ENCODE measurements at places on chromosomes 4 and X.
A peak's percentile ranks its signal among the peaks of the same experiment; 100 is the strongest.

DNA sequence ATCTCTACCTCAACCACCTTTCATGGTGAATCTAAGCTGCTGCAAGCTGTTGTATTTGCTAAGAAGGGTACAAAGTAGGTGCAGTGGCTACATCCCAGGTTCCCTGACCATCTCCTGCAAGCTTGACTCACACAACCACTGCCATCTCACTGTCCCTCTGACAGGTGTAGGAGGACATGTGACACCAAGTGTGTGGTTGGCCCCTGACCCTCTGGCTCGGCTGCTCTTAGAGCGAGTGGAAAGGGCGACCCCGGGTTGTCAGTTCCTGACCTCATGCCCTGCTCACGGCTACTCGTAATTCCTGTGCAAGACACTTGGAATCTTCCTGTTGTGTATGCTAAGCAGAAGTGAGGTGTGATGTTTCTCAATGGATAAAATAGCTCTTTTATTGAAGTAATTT lies 184.4 kb downstream of the DCLK2 start:
- no peak for DNase-seq

DNA sequence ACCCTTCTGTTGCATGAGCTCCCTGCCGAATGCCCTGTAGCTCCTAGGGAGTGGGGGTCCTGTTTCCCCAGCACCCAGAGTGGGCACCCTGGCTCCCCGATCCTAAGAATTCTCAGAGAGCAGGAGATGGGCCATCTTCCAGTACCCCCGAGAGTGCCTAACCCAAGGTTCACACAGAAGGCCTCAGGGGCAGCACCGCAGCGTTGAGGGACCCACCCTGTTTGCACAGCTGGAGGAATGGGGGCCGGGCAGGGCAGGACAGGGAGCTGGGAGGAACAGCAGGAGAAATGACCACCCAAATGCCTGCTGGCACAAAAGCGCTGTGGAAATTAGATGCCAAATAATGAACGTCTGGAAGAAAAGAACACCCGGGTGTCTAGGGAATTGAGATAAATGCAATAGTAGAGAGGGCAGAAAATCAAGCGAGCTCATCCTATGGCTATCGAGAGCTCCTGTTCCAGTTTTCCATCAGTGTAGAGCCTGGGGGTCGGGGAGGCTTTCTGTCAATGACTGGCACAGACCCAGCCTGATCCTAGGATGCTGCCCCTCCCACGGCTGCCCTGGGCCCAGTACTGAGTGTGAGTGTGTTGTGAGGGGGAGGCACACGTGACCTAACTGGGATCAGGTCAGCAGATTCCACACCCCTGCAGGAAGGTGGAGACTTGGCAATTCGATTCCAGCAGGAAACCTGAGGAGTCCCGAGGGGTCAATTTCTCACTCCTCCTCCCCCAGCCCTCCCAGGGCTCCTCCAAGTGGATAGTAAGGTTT lies 25.7 kb downstream of the SEPTIN6 start:
- peak; percentile 76 for DNase-seq

DNA sequence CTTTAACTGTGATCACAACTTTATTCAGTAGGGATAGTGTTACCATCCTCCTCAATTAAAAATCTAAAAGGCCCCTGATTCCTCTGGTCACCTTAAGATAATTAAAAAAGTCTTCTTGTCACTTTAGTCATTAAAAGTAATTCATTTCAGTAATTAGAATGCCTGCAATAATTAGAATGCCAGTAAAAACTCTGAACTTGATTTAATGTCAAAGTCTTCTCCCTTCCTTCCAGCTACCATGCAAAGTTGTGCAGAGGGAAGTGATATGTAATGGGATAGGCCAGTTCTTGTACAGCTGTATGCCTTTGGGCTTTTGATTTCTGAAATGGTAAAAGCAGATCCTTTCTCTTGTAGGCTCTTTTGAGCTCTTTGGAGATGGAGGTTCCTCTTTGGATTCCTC lies 417.2 kb downstream of the ADAM29 start:
- no peak for DNase-seq

DNA sequence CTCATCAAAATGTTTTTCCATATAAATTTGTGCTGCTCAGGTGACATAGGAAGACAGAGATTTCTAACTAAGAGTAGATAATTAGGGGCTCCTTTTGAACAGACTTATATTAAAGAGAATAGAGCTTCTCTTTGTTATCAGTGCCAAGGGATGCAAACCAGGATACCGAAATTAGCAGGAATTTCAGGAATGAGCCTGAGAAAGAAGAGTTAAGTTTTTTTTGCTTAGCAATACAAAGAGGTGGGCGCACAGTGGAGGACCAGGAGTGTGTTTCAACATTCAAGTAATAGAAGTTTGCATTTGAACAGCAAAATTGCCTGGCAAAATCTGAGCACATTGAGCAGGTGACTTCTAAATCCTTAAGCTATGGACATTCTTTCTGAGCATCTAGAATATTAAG lies 541.3 kb downstream of the GBA3 start:
- no peak for DNase-seq

- DNase-seq: peak; percentile 45
Measured at GRCh38 chrX:18885328-18886004, 98.4 kb downstream of the PHKA2 start.

GRCh38 chr4:171599628-171600027 lies 213.6 kb upstream of the GALNTL6 start:
- DNase-seq: no peak

GRCh38 chrX:81348388-81348787 lies 146.5 kb downstream of the SH3BGRL start:
- no peak for DNase-seq

GRCh38 chrX:45803383-45803921 lies 602.8 kb upstream of the DIPK2B start:
- no peak for DNase-seq

DNA sequence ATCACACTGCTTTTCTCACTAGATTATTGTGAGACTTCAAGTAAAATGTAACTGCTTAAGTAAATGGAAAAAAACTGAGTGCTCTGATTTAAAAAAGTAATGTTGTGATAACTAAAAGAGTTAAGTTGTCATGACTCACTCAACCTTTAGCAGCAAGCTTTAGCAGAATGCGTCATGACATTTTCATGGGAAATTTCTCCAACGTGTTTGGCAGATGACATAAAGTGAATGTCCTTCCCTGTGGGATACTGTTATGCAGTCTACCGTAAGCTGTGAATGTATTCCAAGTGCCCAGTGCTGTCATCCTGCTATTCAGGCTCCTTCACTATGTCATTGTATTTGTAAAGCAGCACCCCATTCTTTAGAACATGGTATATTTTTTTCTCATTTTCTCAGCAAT lies 136.2 kb downstream of the CPXCR1 start:
- peak; percentile 6 for DNase-seq

Data from right hindlimb (tissue), 1 donor.